NCI-H146 (cell line): ENCODE measurements at places on chromosomes 6 and 20.

DNA sequence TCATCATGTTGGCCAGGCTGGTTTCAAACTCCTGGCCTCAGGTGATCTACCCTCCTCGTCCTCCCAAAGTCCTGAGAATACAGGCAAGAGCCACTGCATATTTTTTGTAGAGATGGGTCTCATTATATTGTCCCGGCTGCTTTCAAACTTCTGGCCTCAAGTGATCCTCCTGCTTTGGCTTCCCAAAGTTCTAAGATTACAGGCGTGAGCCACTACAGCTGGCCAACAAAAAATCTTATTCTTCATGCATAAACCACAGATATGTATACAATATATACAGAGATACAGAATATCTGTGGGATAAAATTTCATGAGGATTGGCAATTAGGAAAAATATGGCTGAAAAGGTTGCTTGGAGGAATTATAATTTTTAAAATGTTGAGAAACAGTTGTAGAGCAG lies 49.9 kb downstream of the SLC35A1 start:
- no peak for DNase-seq

DNA sequence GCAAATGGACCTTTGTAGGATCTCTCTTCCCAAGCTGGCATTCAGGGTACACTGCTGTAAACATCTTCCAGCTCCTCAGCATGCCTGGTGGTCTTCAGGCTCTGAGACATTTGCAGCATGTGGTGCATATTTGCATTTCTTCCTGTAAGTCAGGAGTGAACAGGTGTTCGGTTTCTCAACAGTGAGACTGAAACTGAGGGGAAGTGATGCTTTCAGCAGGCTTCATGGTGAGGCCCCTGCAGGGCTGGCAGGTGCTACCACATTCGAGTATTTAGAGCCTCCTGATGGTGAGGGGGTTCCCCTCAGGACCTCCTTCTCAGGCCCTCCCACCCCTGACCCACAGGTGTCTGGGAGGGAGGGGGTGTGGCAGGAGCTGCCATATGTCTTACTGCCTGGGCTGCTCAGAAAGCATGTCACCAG lies 15.1 kb downstream of the MYBL2 start:
- peak; percentile 95 for DNase-seq

DNA sequence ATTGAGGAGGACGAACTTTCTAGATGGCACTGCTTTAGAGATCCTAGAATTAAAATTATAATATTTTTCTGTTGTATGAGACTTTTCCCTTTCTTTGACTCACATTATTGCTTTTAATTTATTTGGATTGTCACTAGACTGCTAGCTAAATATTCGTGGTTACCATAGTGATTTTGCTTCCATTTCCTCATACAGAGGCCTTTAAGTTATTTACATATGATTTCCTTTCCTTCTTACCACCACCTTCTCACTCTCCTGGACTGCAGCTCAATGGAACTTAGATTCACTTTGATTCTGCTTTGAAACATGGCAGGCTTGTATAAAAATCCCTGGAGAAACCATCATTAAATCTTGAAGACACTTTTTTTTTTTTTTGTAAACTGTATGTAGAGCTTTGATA lies 222.9 kb downstream of the LAMA2 start:
- no peak for DNase-seq

DNA sequence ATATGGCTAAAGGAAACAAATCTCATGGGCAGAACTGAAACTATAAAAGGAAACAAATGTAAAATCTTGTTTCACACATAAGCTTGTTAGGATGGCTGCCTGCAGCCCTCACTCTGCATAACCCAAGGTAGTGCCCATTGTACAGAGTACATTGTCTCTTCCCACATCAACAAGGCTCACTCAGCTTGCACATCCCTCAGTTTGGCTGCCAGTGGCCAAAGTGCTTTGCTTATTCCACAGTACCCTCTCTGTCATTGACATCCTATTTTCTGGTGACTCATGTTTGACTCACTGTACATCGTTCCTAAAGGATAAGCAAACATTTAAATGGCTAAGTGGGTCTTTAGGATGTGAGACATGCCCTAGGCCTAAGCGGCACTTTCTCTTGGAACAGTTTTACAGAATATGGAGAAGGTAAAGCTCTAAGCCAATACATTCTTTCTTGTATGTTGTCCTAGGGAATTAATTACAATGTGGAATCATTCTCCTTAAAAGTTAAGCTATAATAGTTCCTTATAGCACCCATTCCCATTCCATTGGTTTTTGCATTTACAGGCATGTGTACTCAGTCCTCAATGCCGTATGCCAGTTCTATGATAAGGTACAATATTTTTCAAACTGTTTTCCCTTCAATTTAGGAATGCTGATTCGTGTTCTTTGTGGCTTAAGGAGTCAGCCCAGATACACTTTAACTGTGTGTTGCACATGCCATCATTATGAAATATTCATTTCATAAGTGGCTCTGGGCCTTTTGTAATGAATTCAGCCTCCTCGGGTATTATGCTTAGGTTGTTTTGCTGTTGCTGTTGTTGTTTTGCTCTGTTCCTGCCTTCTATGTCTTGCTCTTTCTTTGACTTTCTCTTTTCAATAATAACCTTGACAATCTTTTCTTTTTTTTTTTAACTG lies 5.5 kb downstream of the ANKEF1 start:
- DNase-seq: no peak

- DNase-seq: no peak
These were observed 29.0 kb upstream of the DEK start for GRCh38 chr6:18293076-18293904.

DNA sequence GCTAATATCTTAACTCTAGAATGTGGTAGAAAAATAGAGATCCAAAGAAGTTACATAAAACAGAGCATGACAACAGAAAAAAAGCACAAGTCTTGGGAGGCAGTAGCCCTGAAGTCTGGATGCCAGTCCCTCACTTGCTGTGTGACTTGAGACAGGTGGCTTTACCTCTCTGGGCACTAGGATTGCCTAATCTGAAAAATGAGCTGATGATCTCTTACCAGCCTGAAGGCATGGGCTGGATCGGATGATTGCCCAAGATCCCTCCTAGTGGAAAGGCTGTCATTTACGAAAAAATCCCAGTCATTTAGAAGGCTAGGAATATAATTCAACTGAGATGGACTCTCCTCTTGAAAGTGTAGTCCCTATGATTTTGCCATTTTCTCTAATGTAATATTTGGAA lies 10.9 kb upstream of the GCM1 start:
- no peak for DNase-seq

DNA sequence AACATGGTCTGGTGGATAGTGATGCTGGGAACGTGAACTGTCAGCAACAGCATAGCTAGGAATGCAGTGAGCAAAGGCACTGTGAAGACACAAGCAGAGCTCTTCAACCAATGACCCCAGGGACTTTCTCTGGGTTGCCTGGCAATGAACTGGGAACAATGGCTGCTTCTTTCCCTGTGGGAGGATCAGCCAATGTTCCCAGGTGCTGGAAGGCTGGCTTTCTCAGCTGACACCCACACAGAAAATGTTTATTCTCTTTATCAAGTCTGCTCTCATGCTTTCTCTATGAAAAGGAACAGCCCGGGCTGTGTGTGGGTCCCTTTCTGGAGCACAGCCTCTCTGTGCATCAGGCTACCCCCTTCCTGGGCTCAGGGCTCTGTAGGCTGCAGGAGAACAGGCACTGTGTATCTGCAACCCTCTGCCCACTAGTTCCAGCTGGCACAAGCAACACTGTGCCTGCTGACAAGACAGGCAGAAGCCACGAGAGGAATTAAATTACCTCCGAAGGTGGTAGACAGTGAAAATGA lies 54.2 kb downstream of the HFE start:
- DNase-seq: peak; percentile 15

GRCh38 chr6:12277386-12277785 lies 12.8 kb upstream of the EDN1 start:
- no peak for DNase-seq

DNA sequence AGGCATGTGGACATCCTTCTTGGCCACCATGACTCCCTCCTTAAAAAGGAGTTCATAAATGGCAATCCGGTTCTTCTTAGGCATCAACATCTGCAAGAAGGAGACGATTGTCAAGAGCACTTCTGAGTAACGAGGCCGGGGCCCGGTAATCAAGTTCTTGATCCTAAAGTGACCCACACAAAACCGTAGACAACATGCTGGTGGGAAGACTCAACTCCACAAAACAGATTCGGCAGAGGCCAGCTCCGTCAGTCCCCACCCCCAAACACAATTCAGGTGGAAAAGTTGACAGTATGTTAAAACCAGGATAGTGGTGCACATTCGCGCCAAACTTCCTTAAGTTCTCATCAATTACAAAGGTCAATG lies 754 bp downstream of the RPS10 start:
- no peak for DNase-seq

DNA sequence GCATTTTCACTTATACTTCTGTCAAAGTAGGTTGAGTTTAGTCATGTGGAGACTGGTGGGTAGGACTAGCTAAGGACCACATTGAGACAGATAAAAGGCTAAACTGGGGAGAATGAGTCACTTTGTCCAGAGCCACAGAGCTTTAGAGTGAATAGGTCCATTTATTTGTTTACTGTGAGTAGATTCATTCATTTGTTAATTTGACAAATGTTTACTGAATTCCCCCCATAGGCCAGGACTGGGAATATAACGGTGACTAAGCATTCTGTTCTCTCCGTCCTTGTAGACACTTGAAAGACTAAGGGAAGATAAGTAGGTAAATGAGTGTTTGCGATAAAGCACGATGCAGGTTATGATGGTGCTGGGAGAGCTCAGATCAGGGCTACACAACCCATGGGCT lies 699.7 kb upstream of the ID4 start:
- DNase-seq: no peak

DNA sequence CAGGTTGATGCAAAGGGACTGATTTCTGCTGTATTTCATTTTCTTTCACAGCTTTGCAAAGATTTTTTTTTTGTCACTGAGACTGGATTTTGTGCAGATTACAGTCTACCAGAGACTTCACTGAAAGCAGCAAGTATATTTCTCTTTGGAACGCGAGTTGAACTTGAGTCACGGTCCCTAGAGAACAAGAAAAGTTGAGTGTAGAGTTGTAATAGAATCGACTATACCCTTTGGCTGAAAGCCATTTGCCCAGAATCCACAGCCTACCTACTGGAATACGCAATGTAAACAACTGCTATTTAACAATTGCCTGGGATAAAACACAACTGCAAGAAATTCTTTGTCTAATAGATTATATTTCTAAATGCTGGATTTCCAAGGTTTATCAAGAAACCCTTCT lies 520.6 kb downstream of the HDGFL1 start:
- DNase-seq: no peak

GRCh38 chr6:21885532-21886114 lies 292.1 kb downstream of the SOX4 start:
- no peak for DNase-seq

DNA sequence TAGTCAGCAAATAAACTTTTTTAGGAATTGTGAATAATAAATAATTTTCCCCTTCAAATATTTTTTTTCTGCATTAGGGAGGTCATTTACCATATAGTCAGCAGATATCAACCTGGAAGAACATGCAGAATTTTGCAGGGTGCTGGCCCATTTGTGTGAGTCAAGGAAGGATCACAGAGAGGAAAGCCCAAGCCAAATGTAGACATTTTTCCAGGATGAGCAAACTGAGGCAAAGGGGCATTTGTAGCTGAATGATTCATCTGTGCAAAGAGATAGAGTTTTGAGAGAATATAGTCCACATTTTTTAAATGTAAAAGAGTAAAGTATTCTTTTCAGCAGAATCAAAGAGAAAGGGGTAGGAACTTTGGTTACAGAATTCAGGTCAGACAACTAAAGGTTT lies 555.5 kb upstream of the MARCKS start:
- no peak for DNase-seq

- no peak for DNase-seq
These were observed 449.7 kb downstream of the CDH26 start for GRCh38 chr20:60407938-60408337.

DNA sequence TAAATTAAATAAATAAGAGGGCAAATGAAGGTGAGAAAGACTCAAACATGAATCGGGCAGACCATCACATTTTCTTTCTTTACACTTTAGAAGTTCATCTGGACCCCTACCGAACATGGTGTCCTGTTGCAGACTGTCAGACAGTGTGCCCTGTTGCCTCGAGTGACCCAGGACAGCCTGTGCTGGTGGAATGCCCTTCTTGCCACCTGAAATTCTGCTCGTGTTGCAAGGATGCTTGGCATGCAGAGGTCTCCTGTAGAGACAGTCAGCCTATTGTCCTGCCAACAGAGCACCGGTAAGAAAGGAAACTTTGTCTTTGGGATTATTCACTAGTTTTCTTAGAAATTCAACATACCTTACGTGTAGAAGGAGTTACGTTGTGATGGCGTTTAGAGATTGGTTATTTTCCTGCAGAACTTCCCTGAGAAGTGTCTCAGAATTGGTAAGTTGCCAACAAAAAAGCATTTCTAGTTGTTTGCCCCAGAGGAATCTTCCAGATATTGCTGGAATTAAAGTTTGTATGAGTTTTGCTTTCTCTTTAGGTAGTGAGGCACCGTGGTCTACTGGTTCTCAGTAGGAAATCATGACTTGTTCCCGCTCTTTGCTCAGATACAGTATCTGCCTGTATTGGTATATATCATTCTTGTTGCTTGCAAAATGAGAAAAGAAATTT lies 70.1 kb downstream of the RNF144B start:
- DNase-seq: no peak

GRCh38 chr20:4051413-4052138 lies 36.2 kb upstream of the RNF24 start:
- no peak for DNase-seq

- DNase-seq: no peak
These were observed 15.7 kb upstream of the PARD6B start for GRCh38 chr20:50715694-50716093.

DNA sequence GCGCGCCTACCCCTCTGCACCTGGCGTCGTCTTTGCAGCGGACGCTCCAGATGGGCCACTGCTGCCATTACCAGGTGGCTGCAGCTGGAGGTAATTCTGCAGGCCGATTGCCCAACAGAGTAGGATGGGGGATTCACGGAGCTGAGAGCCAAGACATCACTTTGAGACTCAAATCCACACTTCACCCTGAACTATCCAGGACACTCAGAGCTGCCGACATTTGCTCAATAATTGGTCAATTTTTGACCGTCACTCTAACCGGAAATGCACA lies 694.9 kb upstream of the FLRT3 start:
- no peak for DNase-seq

GRCh38 chr20:6028818-6029217 lies 25.0 kb downstream of the LRRN4 start:
- DNase-seq: no peak

DNA sequence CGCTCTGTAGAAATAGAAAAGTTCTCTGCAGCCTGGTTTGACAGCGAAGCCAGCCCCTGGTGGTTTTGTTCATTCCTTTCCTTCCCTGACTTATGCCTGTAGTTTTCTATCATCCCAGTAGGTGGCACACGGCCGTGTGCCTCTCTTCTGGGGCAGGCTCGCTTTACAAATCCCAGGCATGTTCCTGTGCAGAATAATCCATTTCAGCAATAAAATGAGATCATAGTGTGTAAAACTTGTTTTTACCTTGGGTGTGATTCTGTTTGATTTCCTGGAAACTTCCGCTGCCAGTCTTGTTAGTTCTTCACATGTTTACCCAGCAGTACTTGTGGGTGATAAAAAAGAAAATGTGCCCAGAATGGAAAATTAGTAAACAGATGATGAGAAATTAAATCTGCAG lies 7.4 kb upstream of the INSM1 start:
- DNase-seq: peak; percentile 82

GRCh38 chr20:6269168-6269873 lies 146.5 kb upstream of the FERMT1 start:
- peak; percentile 39 for DNase-seq

- DNase-seq: no peak
These were observed 159.9 kb upstream of the TOP1 start for GRCh38 chr20:40868551-40869217.

- no peak for DNase-seq
These were observed 89.9 kb upstream of the SYNDIG1 start for GRCh38 chr20:24379484-24379927.
